ENCODE measurements at places on chromosomes 13 and 19.

GRCh38 chr13:80753866-80754265 lies 412.9 kb upstream of the SPRY2 start:
- no peak for DNase-seq

DNA sequence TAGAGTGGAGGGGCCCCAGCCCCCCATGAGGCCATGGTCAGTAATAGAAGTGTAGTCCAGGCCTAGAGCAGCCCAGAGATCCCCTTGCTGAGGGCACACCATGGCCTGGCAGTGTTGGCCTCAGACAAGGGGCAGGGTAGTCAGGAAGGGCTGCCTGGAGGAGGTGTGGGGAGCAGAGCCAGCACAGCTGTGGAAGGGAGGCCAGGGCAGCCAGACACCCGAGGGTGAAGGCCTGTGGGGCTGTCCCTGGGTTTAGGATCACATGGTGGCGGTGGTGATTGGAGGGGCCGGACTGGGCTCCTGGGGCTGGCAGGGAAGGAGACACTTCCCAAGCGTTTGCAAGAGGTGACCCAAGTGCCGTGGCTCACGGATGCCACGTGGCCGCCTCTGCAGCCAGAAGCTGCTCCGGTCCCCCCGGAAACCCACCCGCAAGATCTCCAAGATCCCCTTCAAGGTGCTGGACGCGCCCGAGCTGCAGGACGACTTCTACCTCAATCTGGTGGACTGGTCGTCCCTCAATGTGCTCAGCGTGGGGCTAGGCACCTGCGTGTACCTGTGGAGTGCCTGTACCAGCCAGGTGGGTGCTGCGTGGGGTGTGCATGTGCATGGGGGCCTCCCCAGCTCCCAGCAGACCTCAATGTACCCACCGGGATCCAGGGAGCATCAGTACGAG lies 11.6 kb upstream of the TEKTIP1 start:
- DNase-seq = no peak

GRCh38 chr13:113009743-113010509 lies 40.9 kb downstream of the MCF2L start:
- no peak for DNase-seq

DNA sequence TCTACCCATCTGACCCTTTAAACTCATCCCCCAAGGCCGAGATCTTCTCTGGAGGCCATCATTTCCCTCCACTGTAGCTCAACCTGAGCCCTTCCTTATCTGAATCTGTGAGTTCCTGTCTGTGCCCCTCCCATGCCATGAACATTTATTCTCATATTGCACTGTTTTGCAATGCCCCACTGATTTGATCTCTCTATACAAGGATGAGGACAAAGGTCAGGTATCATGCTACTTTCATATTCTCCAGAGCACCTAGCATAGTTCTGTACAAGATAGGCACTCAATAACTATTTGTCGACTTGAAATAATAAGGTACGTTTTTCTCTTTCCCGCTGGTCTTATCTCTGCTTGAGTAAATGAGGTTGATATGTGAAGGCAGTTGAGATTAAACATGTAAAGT lies 135.5 kb downstream of the KLF5 start:
- no peak for DNase-seq

GRCh38 chr13:47673009-47673850 lies 327.8 kb downstream of the SUCLA2 start:
- DNase-seq = no peak

DNA sequence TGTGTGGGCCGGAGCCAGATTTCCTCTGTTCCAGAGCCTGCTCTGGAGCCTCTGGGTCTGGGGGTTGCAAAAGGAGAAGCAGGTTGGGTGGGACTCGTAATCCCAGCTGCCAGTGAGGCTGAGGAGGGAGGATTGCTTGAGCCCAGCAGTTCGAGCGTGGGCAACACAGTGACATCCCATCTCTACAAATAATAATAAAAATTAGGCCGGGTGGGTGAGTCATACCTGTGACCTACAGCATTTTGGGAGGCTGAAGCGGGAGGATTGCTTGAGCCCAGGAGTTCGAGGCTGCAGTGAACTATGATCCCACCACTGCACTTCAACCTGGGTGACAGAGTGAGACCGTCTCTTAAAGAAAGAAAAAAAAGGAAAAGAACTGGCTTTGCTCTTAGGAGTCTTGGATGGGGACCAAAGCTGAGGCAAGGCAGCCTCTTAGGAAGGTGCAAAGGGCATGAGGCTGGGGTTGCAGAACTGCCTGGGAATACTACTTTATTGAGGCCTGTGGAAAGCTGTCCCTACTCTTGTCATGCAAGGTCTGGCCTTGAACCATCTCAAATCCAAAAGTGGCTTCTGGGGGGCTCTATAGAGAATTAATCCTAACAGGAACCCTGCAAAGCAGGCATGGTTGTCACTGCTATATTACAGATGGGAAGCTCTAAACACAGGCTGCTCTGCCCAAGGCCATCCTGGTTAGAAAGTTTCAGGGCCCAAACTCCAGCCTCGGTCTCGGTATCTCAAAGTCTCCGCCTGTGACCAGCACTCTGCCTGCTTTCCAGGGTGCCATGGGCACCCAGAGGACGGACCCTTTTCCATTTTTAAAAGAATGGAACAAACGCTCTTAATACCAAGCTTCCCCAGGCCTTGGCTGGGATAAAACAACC lies 880 bp upstream of the C19orf12 start:
- no peak for DNase-seq
